ENCODE measurements at places on chromosomes 7 and 10.

DNA sequence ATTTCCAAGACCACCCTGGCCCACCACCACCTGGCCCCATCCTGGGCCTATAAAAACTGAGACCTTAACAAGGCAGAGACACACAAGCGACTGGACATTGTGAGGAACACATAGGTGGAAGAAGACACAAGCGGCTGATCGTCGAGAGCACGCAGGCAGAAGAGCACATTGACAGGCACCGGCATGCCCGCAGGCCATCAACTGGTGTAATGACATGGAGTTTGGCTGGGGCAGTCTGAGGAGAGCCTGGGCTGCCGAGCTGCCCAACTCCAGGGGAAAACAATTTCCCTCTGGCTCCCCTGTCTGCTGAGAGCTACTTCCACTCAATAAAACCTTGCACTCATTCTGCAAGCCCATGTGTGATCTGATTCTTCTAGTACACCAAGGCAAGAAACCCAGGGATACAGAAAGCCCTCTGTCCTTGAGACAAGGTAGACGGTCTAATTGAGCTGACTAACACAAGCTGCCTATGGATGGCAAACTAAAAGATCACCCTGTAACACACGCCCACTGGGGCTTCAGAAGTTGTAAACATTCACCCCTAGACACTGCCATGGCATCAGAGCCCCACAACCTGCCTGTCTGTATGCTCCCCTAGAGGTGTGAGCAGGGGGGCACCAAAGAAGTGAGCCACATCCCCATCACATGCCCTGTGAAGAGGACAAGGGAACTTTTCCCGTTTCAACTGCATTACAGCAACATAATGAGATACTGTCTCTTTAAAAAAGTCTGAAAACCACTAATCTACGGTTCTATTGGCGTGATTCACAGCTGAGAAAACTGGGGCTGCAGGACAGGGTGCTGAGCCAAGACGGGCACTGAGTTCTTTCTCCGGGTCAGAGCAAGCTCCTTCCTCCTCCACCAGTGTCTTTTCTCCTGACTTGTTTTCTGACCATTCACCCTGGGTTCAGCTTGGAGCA is 18.5 kb upstream of the TNS3 start:
- no peak for DNase-seq

DNA sequence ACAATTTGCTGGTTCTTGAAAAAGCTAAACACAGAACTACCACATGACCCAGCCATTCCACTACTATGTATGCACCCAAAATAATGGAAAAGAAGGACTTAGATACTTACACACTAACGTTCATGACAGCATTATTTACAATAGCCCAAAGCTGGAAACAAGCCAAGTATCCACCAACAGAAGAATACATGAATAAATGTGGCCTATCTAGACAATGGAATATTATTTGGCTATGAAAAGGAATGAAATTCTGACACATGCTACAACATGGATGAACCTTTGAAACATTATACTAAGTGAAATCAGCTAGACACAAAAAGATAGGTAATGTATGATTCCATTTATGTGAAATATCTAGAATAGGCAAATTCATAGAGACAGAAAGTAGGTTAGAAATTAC is 67.4 kb upstream of the EXOC4 start:
- DNase-seq = no peak

GRCh38 chr10:43186150-43186549 is 47.9 kb downstream of the CSGALNACT2 start:
- no peak for DNase-seq

DNA sequence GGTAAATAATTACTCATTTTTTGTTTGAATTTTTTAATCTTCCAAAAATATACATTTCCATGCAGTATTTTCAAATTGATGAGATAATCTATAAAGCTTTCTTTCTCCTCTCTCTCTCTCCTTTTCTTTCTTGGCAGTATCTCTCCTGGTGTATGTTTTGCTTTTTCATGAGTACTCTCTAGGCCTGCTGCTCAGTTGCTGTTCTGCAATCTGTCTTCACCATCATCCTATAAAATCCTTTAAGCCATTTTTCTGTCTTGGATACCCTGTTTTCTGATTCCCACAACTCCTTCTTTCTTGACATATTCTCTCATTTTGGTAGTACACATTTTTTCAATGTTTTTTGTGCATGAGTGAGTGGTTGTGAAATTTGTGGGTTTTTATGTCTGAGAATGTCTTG is 1558.1 kb upstream of the LRRTM3 start:
- no peak for DNase-seq

DNA sequence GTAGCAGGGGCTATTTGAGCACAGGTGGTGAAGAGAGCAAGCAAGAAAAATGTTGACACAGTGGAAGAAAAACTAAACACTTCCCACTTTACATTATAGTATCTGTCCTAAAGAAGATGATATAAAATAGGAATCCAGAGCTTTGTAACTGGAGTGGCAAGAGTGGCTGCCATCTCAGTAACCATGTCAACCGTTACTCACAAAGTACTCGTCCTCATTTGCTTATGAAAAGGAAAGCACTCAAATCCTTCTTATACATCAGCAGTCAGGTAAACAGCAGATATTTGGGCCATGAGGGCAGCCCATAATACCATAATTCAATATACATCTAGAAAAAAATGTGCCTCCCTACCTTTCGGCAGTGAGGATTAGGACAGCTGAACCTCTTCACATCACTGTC is 70.1 kb downstream of the RNF216 start:
- DNase-seq = no peak

All from stimulated activated CD8-positive, alpha-beta memory T cell treated with anti-CD3 and anti-CD28 coated beads, Interleukin-15, amount 100 ng/mL, for 48 hours (primary cell).